ENCODE measurements at places on chromosomes 6 and 20. TPM values are rescaled to one million over a fixed set of nuclear protein-coding genes. Genes with fewer than 3 reads are reported as not detected.

BPIFB6 gene
- not detected for polyA plus RNA-seq

PKIB gene
- polyA plus RNA-seq = 4.4 TPM

ID4 gene
- 0.51 TPM for polyA plus RNA-seq

HM13 gene
- 157 TPM for polyA plus RNA-seq

TTLL9 gene
- polyA plus RNA-seq = 0.05 TPM

OR2J3 gene
- polyA plus RNA-seq = not detected

EPPIN gene
- not detected for polyA plus RNA-seq

SLC12A5 gene
- 0.27 TPM for polyA plus RNA-seq

FOXS1 gene
- polyA plus RNA-seq = not detected
